ENCODE measurements at places on chromosomes 16 and 17.

DNA sequence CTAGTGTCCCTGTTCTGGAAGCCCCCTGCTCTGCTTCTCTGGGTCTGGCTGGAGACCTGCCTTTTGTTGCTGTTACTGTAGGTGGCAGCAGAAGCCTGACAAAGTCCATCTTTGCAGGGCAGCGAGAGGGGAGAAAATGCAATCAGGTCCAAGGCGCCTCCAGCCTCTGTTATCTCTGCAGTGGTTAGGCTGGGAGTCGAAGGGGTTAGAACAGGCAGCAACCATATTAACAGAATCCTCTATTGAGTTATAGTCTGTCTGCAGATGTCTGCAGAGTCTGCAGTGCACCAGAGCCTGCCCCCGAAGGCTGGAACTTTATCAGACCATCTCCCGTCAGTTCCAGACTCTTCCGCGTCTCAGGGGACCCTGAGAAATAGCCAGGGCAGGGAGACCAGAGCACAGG lies 404.9 kb upstream of the EEF2KMT start:
- peak; percentile 79 for DNase-seq

- DNase-seq, result no peak
These were observed 479.9 kb upstream of the RBFOX1 start for GRCh38 chr16:6852643-6853225.

GRCh38 chr16:2160915-2161551 lies 5.5 kb downstream of the TRAF7 start:
- DNase-seq, result no peak

DNA sequence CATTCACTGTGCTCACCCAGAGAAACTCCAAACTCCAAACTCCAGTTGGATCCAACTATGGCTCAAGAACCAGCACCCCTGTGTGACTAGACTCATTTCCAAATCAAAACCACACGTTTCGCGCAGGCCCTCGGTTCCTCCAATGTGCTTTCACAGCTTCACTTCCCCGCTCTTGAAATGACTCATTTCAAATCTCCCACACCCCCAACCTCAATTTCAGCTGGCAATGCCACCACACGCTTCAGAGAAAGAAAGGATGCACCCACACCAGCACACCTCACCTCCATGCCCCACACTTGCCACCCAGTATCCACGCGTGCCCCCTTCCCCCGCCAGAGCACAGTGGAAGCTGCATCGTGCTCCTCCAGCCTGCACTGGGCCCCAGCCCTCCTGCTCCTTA lies 9.0 kb downstream of the TMEM92 start:
- no peak for DNase-seq

DNA sequence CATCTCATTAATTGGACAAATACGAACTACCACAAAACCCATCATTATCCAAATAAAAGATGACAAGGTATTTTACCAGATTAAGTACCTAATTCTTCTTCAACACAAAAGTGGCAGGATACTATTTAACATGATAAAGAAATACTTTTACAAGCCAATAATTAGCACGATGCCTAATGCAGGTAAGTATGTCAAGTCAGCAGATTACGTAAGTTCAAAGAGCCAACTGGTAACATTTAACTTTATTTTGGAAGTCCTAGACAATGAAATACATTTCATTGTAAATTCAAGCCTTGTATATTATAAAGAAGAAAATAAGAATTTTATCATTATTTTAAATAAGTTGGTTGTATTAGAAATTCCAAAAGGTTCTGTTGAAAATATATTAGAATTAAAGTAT lies 535.3 kb upstream of the SOX9 start:
- DNase-seq, result no peak

DNA sequence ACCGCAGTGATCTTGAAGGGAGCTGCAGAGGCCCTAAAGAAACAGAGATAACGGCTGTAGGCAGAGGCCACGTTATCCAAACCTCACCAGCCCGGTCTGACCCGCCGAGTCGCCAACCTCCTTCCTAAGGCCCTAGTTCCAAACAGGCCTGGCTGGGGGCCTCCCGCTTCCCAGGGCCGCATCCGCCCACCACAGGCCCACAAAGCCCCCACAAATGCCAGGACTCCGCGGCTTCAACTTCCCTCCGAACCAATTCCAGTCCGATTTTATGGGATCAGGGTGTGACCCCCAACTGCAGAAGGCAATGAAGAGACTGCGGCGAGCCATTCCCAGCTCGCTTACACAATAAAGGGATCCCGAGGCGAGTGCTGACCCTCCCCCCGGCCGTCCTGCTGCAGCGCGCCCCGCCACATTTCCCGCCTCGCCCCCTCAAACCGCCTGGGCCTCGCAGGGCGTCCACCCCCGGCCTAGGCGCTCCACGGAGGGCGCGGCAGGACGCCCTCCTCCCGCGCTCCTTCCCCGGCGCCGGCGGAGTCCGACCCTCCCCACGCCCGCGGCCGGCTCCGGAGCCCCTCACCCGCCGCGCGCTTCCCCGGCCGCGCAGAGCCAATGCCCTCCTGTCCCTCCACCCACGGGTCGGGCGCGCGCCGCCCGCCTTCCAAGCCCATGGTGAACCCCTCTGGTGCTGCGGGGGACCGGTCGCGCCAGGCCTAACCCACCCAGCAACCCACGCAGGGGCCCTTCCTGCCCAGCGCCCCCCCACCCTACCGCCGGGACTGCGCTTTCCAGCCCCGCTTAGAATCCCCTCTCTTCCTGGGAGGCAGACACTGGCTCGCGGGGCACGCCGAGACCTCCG lies 926 bp downstream of the MYH10 start:
- peak; percentile 86 for DNase-seq

GRCh38 chr16:20740007-20740883 lies 1.4 kb downstream of the THUMPD1 start:
- DNase-seq, result no peak

DNA sequence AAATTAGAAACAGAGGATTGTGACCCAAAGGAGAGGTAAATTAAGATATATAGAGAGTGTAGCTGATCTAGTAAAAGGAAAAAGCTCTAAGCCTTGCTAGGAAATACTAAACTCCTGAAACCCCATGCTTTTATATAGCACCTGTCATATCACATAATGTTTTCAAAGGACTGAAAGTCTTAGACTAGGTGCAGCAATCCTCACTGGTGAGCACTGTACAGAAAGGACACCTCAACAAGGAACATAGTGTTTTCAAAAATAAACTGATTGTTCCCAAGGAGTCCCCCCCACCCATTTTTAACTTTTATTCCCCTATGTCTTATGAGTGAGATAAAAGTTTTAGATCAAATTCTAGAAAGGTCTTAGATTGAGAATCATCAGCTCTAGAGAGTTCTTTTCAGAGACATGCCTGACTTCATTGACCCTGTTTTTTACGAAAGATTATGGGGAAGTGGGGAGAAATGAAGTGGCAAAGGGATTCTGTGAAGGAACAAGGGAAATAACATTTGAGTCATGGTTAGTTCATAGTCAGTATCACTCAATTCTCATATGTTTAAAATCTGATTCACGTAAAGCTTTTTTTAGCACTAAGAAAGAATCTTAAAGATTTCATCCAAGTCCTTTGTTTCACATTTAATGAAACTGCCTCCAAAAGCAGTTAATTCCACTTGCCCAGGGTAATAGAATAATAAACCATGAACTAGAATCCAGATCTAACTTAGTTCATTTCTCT lies 166.4 kb downstream of the CYB561 start:
- no peak for DNase-seq

- DNase-seq, result no peak
These were observed 5.2 kb downstream of the TLCD2 start for GRCh38 chr17:1705004-1705403.

- no peak for DNase-seq
These were observed 70.4 kb downstream of the USP32 start for GRCh38 chr17:60321336-60322055.

DNA sequence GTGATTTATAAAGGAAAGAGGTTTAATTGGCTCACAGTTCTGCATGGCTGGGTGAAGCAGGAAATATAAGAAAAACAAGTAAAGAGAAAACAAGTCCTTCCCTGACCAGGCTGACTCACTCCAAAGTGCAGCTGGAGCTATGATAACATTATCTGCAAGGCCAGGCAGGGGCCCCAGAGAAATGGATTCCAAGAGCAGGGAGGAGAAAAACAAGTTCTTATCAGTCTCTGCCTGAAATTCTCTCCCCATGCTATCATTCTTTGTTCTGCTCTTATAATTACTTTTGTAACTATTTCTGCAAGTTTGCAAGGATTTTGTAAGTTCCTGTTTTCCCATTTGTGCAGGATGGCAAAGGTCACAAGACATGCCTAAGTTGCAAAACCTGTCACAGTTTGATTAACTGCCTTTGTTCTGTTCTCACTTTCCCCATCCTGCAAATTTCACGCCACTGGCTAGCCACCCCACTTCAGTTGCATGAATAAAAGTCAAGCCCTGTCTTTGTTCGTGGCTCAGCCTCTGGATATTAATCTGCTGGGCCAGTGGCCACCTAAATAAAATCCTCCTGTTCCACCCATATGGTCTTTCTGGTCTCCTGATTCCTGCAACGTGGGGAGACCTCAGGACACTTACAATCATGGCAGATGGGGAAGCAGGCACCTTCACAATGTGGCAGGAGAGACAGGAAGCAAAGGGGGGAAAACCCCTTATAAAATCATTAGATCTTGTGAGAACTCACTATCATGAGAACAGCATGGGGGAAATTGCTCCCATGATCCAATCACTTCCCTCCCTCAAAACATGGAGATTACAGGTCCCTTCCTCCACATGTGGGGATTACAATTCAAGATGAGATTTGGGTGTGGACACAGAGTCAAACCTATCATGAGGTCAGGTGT lies 13.1 kb downstream of the ABCA9 start:
- DNase-seq, result peak; percentile 88

DNA sequence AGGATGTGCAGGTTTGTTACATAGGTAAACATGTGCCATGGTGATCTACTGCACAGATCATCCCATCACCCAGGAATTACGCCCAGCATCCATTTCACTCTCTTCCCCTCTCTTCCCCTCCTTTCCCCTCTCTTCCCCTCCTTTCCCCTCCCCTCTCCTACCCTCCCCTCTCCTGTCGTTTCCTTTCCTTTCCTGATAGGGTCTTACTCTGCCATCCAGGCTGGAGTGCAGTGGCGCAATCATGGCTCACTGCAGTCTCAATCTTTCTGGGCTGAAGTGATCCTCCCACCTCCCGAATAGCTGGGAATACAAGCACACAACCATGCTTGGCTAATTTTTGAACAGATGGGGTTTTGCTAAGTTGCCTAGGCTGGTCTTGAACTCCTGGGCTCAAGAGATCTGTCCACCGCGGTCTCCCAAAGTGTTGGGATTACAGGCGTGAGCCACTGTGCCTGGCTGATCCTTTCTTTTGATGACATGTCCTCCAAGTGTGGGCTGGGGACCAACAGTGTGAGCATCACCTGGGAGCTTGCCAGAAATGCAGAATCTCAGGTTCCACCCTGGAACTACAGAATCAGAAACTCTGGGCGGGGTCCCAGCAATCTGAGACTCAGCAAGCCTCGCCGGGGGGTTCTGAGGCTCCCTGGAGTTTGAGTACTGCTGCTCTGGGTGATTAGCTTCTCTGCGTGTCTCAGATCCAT lies 10.8 kb downstream of the ATP2C2 start:
- no peak for DNase-seq

DNA sequence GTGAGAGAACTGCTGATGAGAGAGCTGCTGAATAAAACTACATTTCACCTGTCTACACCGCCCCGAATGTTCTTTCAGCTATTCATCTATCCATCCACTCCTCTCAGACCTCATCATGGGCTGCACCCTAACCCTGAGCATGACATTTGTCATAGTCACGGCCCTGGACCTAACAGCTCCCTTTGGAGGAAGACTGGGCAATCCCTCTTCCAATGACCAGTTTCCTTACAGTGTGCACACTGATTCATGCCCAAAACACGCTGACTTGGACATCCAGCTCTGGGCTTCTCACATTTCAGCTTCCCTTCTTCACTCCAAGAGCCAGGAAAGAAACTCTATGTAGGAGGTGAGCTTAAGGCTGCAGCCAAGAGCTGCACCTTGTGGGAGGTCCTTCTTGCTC lies 41.8 kb upstream of the ARL4D start:
- no peak for DNase-seq

- DNase-seq, result no peak
These were observed 9.2 kb downstream of the AXIN2 start for GRCh38 chr17:65552214-65552613.

DNA sequence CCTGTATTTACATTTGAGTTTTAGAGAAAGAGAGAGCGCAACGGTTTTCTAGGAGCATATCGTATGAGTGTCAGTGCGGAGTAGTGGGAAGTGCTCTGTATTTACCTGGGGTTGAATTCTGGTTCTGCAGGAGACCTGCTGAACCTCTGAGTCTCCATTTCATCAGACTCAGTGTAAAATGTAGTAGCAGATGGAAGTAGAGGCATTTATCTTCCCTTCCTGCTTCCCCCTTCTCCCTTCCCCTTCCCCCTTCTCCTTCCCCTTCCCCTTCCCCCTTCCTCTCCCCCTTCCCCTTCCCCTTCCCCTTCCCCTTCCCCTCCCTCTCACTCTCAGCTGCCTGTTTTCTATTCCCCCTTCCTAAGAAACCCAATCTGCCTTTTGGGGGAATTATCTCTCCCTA lies 426.9 kb downstream of the NPIPA7 start:
- DNase-seq, result no peak

- DNase-seq, result no peak
These were observed 10.5 kb downstream of the TSPOAP1 start for GRCh38 chr17:58318065-58318481.

GRCh38 chr17:60554377-60554788 lies 28.3 kb upstream of the APPBP2 start:
- no peak for DNase-seq

GRCh38 chr16:53434377-53435065 lies at the start of gene RBL2:
RBL2 (plus strand) TSS chr16:53434471; CDS start chr16:53434557, 86 bp downstream.
- DNase-seq, result peak; percentile 89

DNA sequence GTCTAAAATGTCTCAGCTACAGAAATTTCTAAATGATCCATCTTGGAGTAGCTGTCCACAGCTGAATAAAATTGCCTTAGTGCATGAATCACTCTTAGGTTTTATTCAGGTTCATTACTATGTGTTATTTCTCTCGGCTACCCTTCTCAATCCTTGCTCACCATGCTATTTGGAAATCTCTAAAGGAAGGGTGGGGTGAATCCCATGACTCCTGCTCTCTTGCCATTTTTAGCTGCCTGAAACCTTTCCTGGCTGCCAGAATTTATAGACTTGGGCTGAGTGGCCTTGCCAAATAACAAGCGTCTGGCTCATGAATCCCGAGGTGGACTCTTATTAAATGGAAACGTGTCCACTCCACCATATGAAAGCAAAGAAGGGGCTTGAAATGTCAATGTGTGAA lies 936.1 kb upstream of the SOX9 start:
- no peak for DNase-seq

- DNase-seq, result no peak
These were observed 1.1 kb upstream of the RASD1 start for GRCh38 chr17:17497065-17497844.

DNA sequence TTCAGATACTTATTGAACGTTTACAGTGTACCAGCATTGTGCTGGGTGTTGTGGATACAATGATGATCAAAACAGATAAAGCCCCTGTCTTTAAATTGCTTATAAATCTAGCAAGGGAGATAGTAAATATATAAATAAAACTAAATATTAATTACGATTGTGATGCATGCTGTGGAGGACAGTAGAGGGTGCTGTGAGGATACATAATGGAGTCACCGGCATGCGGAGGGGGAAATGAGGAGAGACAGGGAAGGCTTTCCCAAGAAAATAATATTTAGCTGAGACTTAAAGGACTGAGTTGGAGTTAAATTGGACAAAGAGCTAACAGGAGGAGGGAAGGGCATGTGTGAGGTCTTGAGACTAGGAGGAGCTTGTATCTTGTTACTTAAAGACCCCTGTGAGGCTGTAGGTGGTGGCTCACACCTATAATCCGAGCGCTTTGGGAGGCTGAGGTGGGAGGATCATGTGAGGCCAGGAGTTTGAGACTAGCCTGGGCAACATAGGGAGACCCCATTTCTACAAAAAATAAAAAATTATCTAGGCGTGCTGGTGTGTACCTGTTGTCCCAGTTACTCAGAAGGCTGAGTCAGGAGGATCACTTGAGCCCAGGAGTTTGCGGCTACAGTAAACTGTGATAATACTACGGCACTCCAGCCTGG lies 2.4 kb downstream of the DHRS7B start:
- DNase-seq, result no peak
